Aorta (tissue), 5 donors: ENCODE measurements at places on chromosomes 12 and 14. TPM values are rescaled to one million over a fixed set of nuclear protein-coding genes. Genes with fewer than 3 reads are reported as not detected.

DNA sequence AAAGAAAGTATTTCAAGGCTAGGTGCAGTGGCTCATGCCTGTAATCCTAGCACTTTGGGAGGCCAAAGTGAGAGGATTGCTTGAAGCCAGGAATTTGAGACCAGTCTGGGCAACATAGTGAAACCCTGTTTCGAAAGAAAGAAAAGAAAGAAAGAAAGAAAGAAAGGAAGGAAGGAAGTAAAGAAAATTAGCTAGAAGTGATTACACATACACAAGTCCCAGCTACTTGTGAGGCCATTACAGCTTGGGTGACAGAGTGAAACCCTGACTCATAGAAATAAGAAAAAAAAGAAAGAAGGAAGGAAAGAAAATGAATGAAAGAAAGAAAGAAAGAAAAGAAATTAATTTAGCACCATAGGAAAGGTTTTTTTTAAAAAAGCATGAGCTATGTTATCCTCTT lies 33.3 kb upstream of the PPP1CC start:
- no peak overlapping the region for H3K4me3 ChIP-seq
- no peak overlapping the region for H3K27ac ChIP-seq
- no peak for DNase-seq
- no peaks in the 10 kb centered on the region for H3K4me1 ChIP-seq

- DNase-seq = no peak
- no peak overlapping the region for H3K27ac ChIP-seq
- H3K4me3 ChIP-seq = no peak overlapping the region
- H3K27me3 ChIP-seq = no peaks in the 10 kb centered on the region
Observed at GRCh38 chr12:2751686-2752085, 43.1 kb upstream of the FKBP4 start.

The MGP gene
- total RNA-seq = 12,824 TPM

The FAM186B gene
- 0.23 TPM for total RNA-seq

The KRT6C gene
- not detected for total RNA-seq

The LBHD2 gene
- total RNA-seq = not detected

DNA sequence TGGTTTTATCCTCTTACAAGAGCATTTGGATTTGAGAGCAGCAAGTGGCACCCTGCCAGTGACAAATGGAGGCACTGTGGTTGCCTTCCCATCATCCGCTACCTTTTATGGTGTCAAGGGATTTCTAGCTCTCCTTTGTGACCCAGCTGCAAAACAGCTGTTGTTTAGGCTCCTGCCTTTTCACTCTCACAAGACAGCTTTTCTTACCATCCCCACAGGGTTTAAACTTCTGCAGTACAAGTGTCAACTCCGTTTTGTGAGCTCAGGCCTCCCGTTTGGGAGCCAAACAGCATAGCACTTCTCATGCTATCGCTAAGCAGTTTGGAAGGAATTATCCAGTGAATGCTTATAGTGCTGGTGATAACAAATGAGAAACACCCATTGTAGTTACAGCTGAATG lies 331.4 kb downstream of the TMTC2 start:
- peaks cover 4% of the 10 kb centered on the region for H3K4me1 ChIP-seq
- DNase-seq = no peak
- no peak overlapping the region for H3K4me3 ChIP-seq
- no peaks in the 10 kb centered on the region for H3K36me3 ChIP-seq
- H3K27me3 ChIP-seq = no peaks in the 10 kb centered on the region
